ENCODE measurements at places on chromosomes 5 and 9.

DNA sequence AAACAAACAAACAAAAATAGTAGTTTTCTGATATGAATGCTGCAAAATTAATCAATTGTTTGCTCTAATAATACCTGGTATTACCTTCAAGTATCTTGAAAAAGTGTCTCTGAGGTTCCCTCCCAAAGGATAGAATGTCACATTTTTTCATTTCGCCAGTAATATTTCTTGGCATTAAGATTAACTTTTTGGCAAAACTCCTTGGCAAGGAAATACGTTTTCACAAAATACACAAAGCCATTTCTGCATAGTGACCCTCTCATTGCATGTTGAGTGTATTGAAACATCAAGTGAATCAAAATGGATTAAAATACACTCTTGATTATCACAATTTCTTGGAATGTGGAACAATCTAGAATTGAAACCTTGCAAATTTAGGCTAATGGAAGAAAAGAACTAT lies 230.5 kb downstream of the ATPSCKMT start:
- DNase-seq: no peak

DNA sequence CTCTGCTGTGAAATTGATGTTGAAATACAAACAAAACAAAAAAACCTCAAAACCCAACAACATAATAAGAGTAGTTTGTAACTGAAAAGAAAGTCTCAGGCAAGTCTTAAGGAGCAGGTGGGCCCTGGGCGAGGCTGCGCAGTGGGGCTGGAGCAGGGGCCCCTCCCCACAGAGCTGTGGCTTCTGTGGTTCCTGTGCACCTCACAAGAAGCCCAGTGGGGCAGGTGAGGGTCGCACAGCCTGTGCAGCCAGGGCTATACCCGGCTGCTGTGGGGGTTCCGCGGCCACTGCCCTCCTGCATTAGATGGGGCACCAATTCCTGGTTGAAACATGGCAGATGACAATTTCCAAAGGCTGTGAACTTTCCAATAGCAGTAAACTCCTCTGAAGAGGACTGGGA lies 75.3 kb downstream of the TRIO start:
- DNase-seq: no peak

DNA sequence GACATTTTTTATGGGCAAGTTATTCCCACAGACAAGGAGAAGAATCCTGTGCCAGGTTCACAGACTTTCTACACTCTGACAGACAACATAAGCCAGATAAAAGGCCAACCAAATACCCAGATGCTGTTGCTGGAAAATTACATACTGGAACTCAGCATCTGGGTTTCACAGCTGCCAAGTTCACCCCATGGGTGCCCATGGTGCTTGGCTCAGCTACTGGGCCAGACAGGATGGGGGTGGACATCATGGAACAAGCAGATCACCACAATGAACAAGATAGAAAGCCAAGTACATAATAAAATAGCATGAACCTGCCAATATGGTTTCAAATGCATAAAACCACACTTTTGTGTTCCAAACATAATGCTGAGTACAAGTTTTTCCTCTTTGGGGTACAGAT lies 999.8 kb downstream of the NR2F1-AS1 start:
- DNase-seq: no peak

GRCh38 chr9:106707291-106707690 lies 155.7 kb upstream of the ZNF462 start:
- DNase-seq: no peak

DNA sequence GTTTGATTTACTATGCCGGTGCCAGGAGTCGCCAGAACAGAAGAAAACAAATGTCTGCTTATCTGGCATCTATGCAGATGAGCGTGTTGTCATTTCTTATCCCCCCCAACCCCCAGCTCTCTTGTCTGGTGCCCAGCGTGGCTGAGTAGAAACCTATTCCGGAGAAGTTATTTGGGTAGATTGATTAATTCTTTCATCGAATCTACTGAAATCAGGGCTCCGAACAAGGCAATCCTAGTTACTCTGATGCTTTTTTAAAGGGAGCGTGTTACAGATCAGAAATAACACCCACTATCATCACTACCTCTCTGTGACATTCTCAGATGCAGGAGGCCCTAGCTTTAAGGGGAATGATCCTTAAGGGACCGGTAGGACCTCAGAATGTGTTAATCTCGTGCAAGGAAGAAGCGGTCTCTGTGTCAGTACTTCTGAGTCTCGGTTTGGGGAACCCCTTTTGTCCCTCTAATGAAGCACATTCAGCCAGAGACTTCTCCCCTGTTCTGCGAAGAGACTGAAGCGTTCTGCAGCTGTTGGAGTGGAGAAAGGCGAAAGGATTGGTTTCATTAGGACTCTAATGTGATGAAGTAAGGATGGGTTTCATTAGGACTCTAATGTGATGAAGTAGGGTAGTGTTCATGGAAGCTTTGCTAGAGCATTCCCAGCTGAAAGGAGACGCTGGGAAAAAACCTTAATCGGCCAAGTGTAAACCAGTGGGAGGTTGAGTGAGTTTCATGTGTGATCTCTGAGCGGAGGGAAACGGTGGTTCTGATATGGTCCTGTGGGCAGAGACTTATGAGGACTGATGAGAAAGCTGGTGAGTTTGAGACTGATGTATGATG lies 1.5 kb downstream of the PIP5K1B start:
- no peak for DNase-seq

DNA sequence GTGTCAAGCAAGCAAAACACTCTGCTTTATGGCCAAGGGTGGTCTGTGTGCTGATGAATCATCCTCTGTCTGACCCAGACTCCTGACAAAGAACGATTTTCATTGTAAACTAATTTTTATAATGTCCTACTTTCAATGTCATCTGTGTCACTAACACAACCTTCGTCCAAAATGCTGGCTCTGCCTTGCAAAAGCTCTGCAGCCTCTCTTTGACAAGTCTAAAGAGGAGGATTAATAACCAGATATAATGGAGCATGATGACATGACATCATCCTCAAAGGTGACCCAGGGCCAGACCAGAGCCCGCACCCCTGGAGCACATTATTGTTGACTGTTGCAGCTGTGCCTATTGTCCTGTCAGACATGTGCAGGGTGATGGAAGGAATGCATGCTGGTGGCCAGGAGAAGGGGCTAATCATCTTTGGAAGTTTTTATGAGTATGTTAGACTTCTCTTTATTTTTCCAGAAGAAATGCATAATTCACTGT lies 589.4 kb downstream of the NR2F1-AS1 start:
- DNase-seq: no peak

DNA sequence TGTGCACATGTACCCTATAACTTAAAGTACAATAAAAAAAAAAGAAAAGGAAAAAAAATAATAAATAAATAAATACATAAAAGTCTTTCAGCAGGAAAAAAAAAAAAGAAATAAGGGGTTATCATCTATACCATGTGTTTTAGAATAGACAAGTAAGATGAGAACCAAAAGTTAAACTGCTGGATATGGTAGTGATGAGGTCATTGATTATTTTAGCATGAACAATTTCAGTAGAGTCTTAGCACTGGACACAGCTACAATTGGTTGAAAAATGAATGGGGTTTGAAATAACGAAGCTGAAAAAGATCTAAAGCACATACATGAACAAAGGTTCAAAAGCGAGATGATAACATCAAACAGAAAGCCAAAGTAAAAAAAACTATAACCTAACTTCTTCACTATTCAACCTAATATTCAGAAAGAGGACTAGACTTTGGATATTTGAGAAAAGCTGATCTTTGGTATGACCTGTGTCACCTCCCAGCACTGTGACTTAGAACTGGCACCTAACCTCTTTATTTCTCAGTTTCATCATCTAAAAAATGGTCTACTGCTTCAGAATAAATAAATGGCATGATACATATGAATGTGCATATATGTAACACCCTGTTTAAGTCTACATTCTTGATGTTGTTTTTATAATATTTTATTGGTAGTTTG lies 133.3 kb downstream of the RAB3C start:
- DNase-seq: no peak

DNA sequence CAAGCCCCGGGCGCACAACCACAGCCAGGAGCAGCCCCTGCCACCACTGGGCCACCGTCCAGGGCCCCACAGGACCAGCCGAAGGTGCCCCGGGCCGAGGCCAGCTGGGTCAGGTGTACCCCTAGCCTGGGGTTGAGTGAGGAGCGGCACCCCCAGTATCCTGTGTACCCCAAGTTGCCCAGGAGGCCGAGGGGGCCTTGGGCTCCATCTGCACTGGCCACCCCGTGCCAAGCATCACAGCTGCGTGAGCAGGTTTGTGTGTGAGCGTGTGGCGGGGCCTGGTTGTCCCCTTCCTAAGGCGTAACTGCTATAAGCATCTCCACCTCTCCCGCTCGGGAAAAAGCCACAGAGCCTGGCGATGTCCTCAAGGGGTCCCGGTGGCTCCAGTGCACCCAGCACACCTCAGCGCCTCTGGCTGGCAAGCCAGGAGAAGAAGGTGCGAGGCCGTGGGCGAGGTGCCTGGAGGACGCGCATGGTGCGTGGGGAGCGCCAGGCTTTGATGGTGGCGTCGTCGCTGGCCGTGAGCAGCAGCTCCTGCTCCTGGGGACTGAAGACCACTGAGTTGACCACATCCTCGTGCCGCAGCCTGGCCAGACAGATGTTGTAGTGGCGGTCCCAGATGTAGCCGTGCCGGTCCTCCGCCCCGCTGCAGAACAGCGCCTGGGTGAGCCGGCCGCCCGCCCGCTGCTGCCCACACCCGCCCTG lies 3.9 kb downstream of the FBXW5 start:
- DNase-seq: no peak

DNA sequence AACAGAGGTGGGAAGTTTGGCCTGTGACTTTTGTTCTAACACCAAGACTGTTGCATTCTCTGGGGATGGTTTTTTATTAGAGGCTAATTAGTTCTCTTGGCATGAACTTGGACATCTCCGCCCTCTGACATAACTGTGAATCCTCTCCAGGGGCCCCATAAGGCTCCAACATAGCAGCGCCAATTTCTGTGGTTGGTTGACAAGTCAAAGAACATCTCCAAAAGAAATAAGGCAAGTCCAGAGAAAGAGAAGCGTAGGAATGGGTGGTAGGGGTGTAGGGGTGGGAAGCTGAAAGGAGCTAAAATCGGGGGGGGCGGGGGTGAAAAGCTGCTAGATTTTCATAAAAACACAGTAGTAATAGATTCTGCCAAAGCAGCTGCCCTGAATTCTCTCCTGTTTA lies 81.0 kb upstream of the DAB2 start:
- DNase-seq: no peak

- DNase-seq: no peak
These were observed 102.5 kb downstream of the SPRY4 start for GRCh38 chr5:142222225-142222865.

DNA sequence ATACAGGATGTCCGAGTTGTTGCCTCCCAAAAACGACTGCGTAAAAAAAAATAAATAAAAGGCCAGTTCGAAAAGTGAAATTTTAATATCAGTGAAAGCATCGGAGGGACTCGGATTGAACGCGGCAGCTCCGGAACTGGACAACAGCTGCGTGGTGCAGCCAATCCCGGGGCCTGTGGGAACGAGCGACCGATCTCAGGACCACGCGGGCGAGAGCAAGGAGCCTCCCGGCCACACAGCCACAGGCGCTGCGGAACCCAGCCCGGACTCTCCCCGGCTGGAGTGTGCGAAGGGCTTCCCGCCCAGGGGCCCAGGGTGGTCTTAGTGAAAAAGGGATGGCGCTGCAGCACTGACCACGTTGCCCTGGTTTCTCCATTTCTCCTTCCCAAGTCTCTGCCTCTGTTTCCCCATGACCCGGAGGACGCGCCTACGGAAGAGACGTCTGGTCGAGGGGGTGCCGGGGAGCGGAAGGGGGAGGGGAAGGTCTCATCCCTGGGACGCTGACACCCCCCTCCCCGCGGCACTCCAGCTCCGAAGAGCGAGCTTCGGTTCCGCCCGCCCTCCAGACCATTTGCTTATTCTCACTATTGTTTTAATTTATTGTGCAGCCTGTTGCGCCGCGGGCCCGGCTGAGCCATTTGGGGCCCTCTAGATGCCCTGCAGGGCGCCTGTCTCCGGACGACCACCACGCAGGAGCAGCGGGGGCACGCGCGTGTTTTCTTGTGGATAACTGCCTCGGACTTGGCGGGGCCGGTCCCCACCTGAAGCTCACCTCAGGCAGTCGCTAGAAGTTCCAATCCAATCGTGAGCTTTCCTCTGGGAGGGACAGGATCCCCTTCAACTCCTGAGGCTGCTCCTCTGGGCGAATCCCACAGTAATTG lies 303.0 kb downstream of the PARP8 start:
- DNase-seq: no peak

DNA sequence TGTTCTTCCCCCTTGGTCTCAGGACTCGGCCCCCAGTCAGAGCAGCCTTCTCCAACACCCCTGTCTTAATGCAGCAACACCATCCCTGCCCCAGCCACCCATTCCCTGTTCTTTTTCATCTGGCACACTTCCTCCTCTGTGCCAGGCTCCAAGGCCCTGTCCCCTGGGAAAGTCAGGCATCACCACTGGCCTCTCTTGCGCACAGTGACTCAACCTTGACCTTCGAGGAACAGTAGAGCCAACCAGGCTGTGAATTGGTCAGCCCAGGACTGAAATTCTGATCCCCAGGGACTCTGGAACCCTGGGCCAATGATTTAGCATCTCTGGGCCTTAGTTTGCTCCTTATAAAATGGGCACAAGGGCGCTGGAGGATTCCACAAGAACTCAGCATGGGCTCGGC lies 10.5 kb upstream of the RALGDS start:
- no peak for DNase-seq

GRCh38 chr9:91839926-91840465 lies 110.0 kb downstream of the ROR2 start:
- DNase-seq: no peak

- no peak for DNase-seq
These were observed 94.6 kb upstream of the DMRT1 start for GRCh38 chr9:746661-747434.

- DNase-seq: peak; percentile 46
These were observed 27.1 kb upstream of the MYORG start for GRCh38 chr9:34403554-34404380.

GRCh38 chr5:169827769-169828168 lies 152.5 kb downstream of the INSYN2B start:
- DNase-seq: no peak

DNA sequence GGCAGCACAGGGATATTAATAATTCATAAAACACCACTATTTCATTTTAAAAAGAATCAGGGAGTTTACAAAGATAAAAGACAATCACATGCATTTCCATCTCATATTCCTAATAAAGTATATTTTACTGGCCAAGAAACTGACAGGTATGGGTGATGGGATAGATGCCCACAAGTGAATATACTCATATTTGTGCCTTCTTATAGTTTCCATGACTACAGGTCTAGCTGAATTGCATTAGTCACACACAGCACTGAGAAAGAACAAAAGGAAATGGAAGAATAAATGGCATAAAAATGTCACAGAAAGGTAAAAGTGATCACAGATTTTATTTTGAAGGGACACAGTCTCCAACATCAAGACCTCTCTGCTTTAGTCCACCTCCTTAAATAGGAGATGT lies 193.5 kb downstream of the PLK2 start:
- DNase-seq: no peak

DNA sequence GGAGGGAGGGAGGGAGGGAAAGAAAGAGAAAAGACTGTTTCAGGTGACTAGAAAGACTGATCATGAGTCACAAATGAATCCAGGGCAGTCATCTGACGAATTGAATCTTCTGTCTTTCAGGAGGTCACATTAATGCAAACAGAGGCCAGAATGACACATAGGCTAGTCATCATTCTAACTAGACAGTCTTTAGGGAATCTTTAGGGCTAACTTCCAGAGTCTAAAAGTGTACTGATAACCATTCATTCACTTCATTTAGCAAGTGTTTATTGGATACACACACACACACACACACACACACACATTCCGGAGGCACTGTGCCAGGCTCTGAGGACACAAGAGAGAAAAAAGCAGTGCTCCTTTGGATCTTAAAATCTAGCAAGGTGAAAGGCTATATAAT lies 156.7 kb downstream of the EBF1 start:
- no peak for DNase-seq
